ENCODE measurements at places on chromosomes 7 and 10. TPM values are rescaled to one million over a fixed set of nuclear protein-coding genes. Genes with fewer than 3 reads are reported as not detected.

ATOH7 gene
- total RNA-seq = not detected

ELAPOR2 gene
- 108 TPM for total RNA-seq

PNLIPRP1 gene
- not detected for total RNA-seq

LIPJ gene
- total RNA-seq = not detected

NUTM2B gene
- 0.33 TPM for total RNA-seq

TSPAN33 gene
- total RNA-seq = 0.19 TPM

RPA3 gene
- 25.5 TPM for total RNA-seq

PLXNA4 gene
- 1.5 TPM for total RNA-seq

SAP25 gene
- not detected for total RNA-seq

DYNC1I1 gene
- total RNA-seq = 15.1 TPM

SNX10 gene
- total RNA-seq = 9.4 TPM

MYH16 gene
- total RNA-seq = not detected

NRCAM gene
- total RNA-seq = 16.0 TPM

OR6B1 gene
- not detected for total RNA-seq

TMEM270 gene
- total RNA-seq = not detected

ZNF727 gene
- total RNA-seq = 0.14 TPM

RAPGEF5 gene
- total RNA-seq = 269 TPM

TAC1 gene
- total RNA-seq = not detected

EVX1 gene
- total RNA-seq = not detected

AGR2 gene
- total RNA-seq = 0.51 TPM

HGF gene
- total RNA-seq = 3.4 TPM

FAM13C gene
- 16.7 TPM for total RNA-seq

WNT8B gene
- not detected for total RNA-seq

WNT16 gene
- not detected for total RNA-seq

DPYSL4 gene
- 6.1 TPM for total RNA-seq

LRMDA gene
- total RNA-seq = 7.6 TPM

PRLHR gene
- not detected for total RNA-seq

LRRD1 gene
- total RNA-seq = under 0.01 TPM

All from dermis blood vessel endothelial cell (primary cell).